Suppressor macrophage treated with lipopolysaccharide for 1 hour (primary cell): ENCODE measurements at places on chromosomes 4 and X.
A peak's percentile ranks its signal among the peaks of the same experiment; 100 is the strongest.

GRCh38 chr4:53067125-53067802, 205.1 kb downstream of the RASL11B start:
- no peak for DNase-seq

DNA sequence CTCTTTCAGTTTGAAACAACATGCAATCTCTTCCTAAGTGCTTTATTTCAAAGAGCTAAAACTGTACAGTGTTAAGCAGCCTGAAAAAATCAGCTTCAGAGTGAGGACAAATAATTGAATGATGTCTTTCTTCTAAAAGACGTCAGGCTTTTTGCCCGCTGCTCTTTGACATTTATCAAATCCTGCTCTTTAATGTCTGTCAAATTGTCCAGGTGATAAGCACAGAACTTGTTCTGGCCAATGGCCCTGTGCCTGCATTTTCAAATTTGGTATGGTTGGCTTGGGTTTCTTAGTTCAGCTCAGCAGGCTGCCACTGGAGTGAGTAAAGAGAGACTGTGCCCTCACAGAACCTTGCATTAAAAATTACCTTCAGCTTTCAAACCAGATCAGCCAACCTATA, 712.9 kb upstream of the LCORL start:
- no peak for DNase-seq

- DNase-seq, result no peak
Measured at GRCh38 chr4:30586850-30587249, 133.3 kb upstream of the PCDH7 start.

GRCh38 chr4:45423896-45424295, 697.5 kb upstream of the GNPDA2 start:
- no peak for DNase-seq

- no peak for DNase-seq
Measured at GRCh38 chr4:133776961-133777360, 424.6 kb downstream of the PABPC4L start.

DNA sequence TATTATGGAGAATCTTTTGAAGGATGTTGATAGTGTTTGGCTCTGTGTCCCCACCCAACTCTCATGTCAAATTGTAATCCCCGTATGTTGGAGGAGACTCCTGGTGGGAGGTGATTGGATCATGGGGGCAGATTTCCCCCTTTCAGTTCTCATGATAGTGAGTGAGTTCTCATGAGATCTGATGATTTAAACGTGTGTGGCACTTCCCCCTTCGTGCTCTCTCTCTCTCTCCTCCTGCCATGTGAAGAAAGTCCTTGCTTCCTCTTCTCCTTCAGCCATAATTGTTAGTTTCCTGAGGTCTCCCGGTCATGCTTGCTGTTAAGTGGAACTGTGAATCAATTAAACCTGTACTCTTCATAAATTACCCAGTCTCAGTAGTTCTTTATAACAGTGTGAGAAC, 166.1 kb upstream of the NUDT6 start:
- peak; percentile 49 for DNase-seq

- DNase-seq, result no peak
Measured at GRCh38 chr4:73021634-73022033, 47.9 kb downstream of the COX18 start.

DNA sequence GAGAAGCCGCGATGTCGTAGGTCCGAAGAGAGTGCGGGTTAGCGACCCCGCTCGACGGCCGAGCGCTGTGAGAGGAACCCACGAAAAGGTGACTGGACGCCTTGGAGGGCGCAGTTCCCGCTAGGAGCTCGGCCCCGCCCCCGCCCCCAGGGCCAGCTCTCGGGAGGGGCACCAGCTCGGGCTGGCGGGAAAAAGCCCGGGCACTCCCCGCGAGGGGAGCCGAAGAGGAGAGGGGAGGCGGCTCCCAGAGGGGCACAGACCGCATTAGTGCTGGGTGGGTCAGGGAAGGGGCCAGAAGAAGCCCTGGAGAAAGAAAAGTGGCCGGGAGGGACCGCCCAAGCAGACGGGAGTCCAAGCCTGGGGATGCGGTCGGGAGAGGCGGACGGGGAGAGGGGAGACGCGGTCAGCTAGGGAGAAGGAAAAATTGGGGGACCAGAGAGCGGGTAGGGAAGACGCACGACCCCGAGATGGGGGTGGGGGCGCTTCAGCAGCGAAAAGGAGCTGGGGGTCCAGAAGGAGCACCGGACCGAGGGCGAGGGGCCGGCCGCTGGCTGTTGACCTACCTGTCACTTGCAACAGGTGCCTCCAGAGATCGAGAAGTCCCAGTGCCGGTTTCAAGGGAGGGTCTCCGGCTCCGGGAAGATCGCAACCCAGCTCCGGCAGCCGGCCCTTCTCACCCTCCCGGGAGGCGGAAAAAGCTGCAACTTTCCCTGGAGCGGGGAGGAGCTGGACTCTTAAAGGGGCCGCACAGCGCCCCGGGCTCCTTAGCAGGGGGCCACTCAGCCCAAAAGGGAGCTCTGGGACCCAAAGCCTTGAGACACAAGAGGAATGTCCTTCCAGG, at the start of gene SYTL4:
SYTL4 (minus strand) TSS at position 681 of the 841 bp plus-strand sequence. CDS start 30,084 bp downstream, outside the sequence.
- DNase-seq, result peak; percentile 7

GRCh38 chr4:91598696-91599095, 705.1 kb upstream of the GRID2 start:
- no peak for DNase-seq

- DNase-seq, result no peak
Measured at GRCh38 chr4:32847461-32847860, 2127.3 kb downstream of the PCDH7 start.

DNA sequence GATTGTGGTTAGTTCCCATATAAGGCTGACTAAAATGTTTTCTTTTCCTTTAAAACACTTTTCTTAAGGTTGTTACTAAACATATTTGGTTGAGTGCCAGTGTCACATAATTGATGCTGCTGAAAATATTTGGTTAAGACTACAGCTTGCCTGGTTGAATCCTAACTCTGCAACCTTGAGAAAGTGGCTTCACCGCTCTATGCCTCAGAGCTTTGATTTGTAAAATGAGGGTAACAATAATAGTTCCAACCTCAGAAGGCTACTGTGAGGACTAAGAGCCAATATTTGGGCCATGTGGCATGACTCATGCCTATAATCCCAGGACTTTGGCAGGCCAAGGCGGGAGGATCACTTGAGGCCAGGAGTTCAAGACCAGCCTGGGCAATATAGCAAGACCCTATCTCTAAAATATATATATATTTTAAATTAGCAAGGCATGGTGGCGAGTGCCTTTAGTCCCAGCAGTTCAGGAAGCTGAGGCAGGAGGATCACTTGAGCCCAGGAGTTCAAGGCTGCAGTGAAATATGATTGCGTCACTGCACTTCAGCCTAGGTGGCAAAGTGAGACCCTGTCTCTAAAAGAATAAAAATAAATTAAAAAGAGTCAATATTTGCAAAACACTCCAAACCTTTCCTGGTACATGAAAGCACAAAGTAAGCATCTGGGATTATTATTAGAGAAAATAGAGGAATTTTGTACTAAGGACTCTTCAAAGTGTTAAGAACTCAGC, 7.1 kb upstream of the NEIL3 start:
- no peak for DNase-seq

DNA sequence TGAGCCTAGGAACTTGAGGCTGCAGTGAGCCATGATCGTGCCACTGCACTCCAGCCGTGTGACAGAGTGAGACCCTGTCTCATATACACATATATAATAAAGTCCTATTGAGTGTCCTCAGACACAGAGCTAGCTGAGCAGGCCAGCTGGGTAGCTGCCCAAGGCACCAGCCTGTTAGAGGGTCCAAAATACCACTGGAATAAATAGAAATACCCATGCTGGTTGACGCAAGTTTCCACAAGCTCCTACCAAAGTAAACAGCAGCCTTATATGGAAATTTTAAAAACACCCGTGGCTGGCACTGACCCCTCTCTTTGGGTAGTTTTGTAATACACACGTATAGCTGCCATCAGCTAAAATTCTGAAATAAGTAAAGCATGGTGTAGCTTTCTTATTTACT, 348.6 kb downstream of the BCOR start:
- DNase-seq, result no peak

GRCh38 chr4:184643731-184644130, 5.5 kb downstream of the CASP3 start:
- no peak for DNase-seq

DNA sequence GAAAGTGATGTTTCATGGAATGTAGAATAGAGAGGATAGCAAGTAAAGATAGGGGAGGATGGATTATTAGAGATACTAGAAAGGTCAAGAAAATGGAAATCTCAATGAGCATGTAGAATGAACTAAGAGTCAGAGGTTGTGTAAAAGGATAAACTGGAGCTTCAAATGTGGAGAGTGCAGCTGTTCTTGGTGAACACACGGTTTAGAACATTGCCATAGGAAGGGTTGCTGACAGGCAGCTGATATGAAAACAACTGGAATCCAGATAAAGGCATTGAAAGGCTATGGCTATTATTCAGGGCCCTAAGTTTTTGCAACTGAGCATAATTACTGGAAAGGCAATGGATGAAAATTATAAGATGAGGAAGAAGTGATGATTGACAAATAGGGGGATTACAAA, 239.6 kb upstream of the VEGFC start:
- DNase-seq, result no peak

DNA sequence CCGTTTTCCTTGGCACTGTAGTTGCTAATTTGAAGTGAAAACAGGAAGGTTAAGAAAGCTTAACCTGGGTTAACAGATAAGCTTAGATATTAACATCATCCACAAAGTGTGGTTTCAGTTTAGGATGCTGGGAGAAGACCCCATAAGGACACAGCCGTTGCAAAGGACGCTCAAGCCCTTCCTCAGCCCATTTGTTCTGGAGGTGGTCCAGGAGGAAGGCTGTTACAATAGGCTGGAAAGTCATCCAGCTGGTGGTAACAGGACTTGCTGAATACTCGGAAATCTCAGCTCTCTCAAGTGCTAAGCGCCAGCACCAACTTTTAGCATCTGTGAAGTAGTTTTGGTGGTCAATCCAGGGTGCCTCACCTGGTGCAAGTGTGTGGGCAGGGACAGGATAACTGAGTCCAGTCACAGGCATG, 14.2 kb downstream of the CHST7 start:
- no peak for DNase-seq

GRCh38 chr4:48710446-48711209, 69.5 kb downstream of the FRYL start:
- peak; percentile 42 for DNase-seq

GRCh38 chr4:187449702-187450101, 545.9 kb upstream of the ZFP42 start:
- DNase-seq, result no peak

DNA sequence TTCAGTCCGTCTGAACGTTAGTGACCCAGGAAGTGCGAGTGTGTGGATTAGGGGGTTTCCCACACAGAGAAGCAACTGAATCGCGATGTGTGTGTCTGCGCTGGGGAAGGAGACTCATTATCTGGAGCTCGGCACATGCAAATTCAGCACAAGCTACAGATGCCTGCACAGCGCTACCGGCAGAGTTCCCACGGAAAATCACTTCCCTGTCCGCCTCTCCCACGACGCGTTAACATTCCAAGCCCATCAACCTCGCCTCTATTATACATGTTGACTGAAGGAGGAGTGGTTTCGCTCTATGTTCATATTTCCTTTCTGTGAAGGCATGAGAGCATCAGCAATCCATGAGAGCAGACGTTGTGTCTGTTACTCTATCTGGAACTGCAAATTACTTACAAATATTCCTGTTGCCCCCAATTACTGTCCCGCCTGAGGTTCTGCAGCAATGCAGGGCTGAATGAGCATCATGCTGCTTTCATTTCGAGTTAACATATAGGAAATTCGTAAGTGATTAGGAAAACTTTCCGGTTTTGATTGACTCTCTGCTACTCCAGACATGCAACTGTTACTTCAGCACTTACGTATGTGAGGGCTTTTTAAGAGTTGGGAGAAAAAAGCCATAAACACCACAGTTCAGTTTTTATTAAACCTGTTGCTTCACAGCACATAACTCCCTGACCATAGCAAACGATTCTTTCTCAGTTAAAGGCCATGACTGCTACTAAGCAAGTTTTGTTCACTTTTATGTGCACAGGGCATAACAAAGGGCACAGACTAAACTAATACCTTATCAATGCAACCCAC, 15.0 kb upstream of the MTNR1A start:
- no peak for DNase-seq
